ENCODE measurements at places on chromosomes 12 and 14. TPM values are rescaled to one million over a fixed set of nuclear protein-coding genes. Genes with fewer than 3 reads are reported as not detected.

PZP gene
- not detected for total RNA-seq

BHLHE41 gene
- 2.9 TPM for total RNA-seq

DNA sequence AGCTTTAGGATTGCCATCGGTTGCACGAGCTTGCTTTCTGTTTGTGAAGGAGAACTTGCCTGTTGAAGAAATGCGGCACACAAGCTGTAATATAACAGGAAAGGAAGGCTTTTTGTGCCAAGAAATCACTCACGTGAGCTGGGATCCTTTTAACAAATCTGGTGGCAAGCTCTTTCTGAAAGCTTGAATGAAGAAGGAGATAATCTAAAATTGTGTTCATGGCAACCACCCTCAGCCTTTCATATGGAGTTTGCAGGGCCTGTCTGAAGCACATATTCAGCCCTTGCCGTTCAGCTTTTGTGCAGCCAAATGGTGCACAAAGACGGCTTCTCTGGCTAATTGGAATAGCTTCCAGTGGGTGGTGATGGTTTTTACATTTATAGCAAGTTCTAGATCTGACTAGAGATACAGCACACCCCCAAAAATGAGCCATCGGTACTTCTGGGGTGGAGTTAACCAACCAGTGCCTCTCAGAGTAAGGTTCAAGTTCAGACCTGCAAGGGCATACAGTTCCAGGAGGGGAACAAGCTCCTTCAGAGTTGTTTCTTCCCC is 107.4 kb downstream of the AEBP2 start:
- DNase-seq = no peak

DNA sequence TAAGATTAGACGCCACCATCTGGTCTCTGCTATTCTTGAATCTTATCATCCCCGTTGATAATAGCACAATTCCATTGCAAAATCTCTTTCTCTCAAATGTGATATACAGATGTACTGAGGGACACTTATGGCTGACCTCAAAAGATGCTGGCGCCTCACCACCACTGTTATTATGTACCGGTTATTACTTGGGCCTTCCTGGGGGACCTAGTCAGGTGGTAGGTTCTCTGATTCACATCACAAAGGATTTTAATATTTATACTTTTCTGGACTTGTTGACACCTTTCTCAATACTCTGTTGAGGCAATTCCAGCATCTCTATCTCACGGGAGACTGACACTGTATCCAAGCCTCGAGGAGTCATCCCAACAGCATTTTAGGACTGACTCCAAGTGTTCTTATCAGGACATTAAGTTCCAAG is 21.3 kb upstream of the FAM234B start:
- DNase-seq = no peak

GRCh38 chr12:55906056-55906455 is 21.6 kb downstream of the PYM1 start:
- no peak for DNase-seq

- DNase-seq = no peak
Measured at GRCh38 chr12:114638790-114639435, 45.1 kb downstream of the TBX3 start.

DNA sequence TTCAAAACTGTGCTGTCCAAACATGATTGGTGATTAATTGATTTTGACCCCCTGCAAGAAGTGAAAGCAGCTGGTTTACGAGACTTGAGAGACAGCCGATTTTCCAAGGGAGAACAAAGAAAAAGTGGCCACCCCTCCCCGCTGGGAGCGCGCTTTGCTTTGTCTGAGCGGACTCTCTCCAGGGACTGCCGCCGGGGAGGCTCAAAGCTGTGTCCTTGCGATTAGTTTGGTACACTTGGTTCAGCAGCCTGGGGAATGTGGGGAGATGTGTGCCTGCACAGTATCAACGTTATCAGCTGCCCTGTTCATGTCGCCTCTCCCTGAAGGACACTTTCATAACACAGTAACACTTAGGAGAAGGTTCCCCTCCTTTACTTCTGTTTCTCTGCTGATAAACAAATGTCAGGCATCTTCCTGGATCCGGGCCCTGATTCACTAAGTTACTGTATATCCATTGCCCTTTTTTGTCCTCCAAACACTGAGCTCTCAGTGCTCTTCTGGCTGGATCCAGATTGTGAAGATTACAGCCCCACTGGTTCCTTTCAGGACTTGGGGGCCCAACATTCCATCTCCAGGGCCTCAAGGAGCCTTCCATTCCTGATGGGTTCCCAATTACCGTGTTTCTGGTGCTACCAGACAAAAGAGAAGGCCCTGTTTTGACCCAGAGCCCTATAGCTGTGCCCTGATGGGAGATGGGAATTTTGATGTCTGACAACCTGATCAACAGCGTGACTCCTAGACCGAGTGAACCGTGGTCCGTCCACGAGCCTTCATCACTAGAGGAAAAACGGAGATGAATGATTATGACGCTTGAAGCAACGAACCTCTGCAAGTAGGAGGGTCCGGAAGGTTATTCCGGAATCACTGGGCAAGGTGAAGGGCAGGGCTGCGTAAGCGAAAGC is 31.7 kb upstream of the TUBA1C start:
- no peak for DNase-seq

GRCh38 chr12:67519484-67520433 is 128.8 kb upstream of the DYRK2 start:
- DNase-seq = no peak

DNA sequence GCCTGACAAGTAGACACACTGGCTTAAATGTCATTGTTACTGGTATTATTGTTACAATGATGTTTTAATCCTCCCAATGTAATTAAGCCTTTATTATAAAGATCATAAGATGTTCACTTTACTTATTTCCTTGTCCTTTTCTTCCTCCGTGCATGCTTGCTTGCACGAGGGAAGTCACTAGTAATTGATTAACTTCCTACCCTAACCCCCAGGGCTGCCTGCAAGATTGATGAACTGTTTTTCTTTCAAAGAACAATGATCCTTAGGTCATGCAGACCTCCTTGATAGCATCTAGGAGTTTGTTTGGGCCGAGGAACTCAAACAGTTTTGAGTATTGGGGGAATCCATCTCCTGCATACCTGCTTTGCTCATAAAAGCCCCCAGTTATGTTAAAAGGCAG is 43.0 kb downstream of the GLRX5 start:
- DNase-seq = no peak

DNA sequence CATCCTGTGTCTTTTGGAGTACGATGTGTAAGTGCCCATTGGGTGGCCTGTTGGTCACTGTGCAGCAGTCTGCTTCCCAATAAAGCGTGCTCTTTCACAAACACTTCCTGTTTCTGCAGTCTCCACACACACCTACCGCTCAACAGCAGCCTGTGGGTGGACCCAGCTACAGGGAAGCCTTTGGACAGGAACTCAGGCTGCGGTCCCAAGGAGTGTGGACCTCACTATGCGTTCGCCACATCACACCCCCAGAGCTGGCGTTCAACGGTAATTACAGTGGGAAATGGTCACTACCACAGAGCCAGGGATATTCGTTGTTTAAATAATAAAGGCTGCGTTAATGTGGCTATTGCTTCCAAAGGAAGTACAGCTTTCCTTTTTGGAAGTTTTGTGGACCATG is 16.2 kb downstream of the PSMC1 start:
- no peak for DNase-seq

GRCh38 chr14:94460631-94461416 is 8.2 kb upstream of the SERPINA11 start:
- peak; percentile 34 for DNase-seq
